Right atrium auricular region (tissue), 2 donors: ENCODE measurements at places on chromosomes 3 and 15. TPM values are rescaled to one million over a fixed set of nuclear protein-coding genes. Genes with fewer than 3 reads are reported as not detected.

GRCh38 chr3:157226173-157226847 is 66.4 kb upstream of the CCNL1 start:
- H3K36me3 ChIP-seq: no peaks in the 10 kb centered on the region
- no peaks in the 10 kb centered on the region for H3K4me1 ChIP-seq
- no peak for DNase-seq
- H3K27ac ChIP-seq: no peak overlapping the region
- no peaks in the 10 kb centered on the region for H3K27me3 ChIP-seq

GRCh38 chr3:31241533-31241932 is 291.2 kb upstream of the STT3B start:
- DNase-seq: no peak
- no peak overlapping the region for H3K27ac ChIP-seq
- no peaks in the 10 kb centered on the region for H3K27me3 ChIP-seq
- no peaks in the 10 kb centered on the region for H3K4me1 ChIP-seq

The HTR3E gene
- total RNA-seq: not detected

- no peaks in the 10 kb centered on the region for H3K36me3 ChIP-seq
- H3K4me3 ChIP-seq: no peak overlapping the region
- no peak overlapping the region for H3K27ac ChIP-seq
- no peaks in the 10 kb centered on the region for H3K4me1 ChIP-seq
Measured at GRCh38 chr15:49826640-49827234, 205.9 kb downstream of the DTWD1 start.

DNA sequence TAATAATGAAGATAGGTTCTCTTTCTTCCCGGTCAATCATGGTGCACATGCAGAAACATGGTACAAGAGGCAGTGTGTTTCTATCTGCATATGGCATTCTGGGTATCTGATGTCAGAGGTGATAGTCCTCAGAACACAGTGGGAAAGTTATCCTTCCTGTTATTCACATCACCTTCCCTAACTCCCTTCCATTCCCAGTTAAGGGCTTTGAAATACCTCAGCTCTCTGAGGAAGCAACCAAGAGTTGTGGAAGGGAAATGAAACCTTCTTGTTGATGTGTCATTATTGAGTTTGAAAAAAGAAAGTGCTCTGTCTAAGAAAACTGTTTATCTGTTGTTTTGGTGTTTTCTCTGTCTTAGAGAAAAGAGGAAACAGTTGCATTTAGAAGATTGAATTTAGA is 21.9 kb upstream of the P2RY13 start:
- no peak overlapping the region for H3K4me3 ChIP-seq
- H3K36me3 ChIP-seq: no peaks in the 10 kb centered on the region
- H3K4me1 ChIP-seq: no peaks in the 10 kb centered on the region
- no peak for DNase-seq
- H3K27ac ChIP-seq: no peak overlapping the region
- H3K27me3 ChIP-seq: no peaks in the 10 kb centered on the region
